CD4-positive, CD25-positive, alpha-beta regulatory T cell (primary cell): ENCODE measurements at places on chromosomes 2 and 18. TPM values are rescaled to one million over a fixed set of nuclear protein-coding genes. Genes with fewer than 3 reads are reported as not detected.

Gene C2orf80
- not detected for polyA plus RNA-seq

Gene CHAC2
- polyA plus RNA-seq, result 4.3 TPM

Gene SULT1C4
- polyA plus RNA-seq, result not detected

Gene SLC14A1
- polyA plus RNA-seq, result 16.3 TPM

Gene PROC
- 0.35 TPM for polyA plus RNA-seq

Gene GAREM1
- polyA plus RNA-seq, result not detected

Gene OSR1
- polyA plus RNA-seq, result not detected

Gene TMEM17
- polyA plus RNA-seq, result not detected

Gene GYPC
- polyA plus RNA-seq, result 186 TPM

Gene AOX1
- polyA plus RNA-seq, result not detected

Gene TAF4B
- 5.6 TPM for polyA plus RNA-seq

- DNase-seq, result no peak
Measured at GRCh38 chr2:152114366-152114765, 15.5 kb upstream of the CACNB4 start.

DNA sequence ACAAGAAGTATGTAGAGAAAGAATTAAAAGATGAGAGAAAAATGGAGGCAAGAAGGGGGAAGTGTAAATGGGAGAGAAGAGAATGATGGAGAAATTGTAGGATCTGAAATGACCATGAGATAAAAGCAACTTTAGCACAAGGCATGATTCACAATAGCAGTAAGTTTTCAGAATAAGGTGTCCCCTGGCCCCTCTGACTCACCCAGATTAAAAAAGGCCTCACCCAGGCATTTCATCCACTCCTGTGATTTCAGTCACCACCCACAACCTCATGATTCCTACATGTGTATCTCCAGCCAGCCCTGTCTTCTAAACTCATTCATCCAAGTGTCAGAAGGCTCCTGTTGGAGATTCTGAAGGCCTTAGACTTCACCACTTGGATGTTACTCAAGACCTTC lies 56.6 kb downstream of the SP100 start:
- no peak for DNase-seq

GRCh38 chr2:237345411-237345810 lies 68.6 kb downstream of the COL6A3 start:
- DNase-seq, result no peak

GRCh38 chr18:9808295-9809241 lies 77.2 kb upstream of the TXNDC2 start:
- no peak for DNase-seq

- DNase-seq, result no peak
Measured at GRCh38 chr2:54042341-54042740, 71.5 kb upstream of the PSME4 start.

DNA sequence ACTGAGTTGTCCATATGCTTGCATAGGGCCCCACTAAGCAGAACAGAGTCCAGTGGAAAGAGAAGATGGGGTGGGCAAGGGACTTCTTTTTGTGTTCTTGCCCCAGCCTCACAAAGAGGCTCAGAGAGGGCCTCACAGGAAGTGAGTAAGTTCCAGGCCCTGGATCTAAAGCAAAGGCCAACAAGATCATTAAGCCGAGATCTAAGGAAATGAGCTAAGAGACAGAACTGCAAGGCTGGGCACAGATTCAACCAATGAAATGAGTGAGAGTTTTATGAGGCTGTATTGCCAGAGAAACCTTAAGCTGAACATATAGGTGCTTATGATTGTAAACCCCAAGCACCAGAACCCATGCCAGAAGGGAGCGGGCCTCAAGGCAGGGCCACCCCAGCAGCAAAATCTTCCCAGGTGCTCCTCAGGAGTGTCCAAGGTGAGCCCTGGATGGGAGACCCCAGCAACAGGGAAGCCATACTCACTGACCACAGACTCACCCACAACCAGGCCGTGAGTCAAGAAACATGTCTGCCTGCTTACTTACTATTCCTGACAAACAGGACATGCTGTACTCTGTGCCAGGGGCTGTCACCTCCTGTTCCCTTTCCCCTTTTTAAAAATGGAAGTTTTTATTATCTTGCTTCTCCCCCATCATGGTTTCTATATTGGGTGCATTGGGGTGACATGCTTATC lies 40.2 kb downstream of the SLC14A1 start:
- DNase-seq, result peak; percentile 4

GRCh38 chr2:37551783-37552182 lies 119.7 kb downstream of the CDC42EP3 start:
- DNase-seq, result no peak

GRCh38 chr18:59085126-59085794 lies 54.4 kb upstream of the SEC11C start:
- DNase-seq, result no peak

DNA sequence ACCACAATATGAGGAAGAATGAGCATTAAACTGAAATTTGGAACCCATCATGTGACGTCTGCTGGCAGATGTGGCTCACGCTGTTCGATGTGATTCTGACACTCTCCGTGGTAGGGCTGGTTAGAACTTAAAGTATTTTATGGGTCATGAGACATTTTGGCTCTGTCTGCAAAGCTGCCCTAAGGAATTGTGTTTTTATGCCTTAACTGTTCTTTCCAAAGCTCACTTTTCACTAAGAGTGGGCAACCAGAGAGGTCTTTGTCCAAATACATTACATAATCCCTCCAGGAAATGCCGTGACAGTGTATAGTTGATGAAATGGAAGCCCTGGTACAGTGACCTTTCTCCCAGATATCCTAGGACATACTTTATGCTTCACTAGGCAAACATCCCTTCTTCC lies 119.1 kb downstream of the AQP4 start:
- DNase-seq, result no peak

GRCh38 chr2:174974131-174974530 lies 31.1 kb downstream of the CHN1 start:
- DNase-seq, result no peak
